Sigmoid colon (tissue), 7 donors: ENCODE measurements at places on chromosomes 3 and 15. TPM values are rescaled to one million over a fixed set of nuclear protein-coding genes. Genes with fewer than 3 reads are reported as not detected.

ENTPD3 gene
- 1.2 TPM for polyA plus RNA-seq

CTXND1 gene
- polyA plus RNA-seq, result 0.19 TPM

CFAP92 gene
- not detected for polyA plus RNA-seq

BUB1B gene
- polyA plus RNA-seq, result 1.8 TPM

ASB14 gene
- not detected for polyA plus RNA-seq

ATP2C1 gene
- 13.8 TPM for polyA plus RNA-seq

ADGRG7 gene
- 1.4 TPM for polyA plus RNA-seq

DNA sequence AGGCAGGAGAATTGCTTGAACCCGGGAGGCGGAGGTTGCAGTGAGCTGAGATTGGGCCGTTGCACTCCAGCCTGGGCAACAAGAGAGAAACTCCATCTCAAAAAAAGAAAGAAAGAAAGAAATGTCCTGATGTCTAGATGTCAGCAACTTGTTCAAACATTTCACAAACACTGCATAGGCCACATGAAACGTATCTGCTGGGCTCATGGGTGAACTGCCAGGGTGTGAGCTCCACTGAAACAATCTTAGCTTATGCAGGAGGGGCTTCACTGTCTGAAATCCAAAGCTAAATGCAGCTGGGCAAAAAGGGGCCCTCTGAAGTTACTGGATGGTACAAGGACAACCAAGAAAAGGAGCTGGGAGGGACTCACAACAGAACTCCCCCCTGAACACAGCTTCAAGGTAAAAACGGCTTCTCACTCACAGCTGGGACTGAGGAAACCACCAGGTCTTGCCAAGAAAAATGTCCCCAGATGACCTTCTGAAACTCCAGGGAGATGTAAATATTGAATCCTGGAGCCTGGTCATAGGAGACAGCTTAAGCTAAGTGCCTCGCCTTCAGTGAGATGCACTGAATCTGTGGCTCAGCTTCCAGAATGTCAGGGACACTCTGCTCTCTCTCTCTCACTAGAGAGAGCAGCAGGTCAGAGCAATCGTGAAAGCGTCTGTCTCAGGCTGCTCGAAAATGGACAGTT is 31.9 kb downstream of the SEC61A1 start:
- no peak for DNase-seq
- no peak overlapping the region for H3K4me3 ChIP-seq
- H3K27me3 ChIP-seq, result no peaks in the 10 kb centered on the region
- peaks cover 6% of the 10 kb centered on the region for H3K36me3 ChIP-seq
- peaks cover 40% of the 10 kb centered on the region for H3K4me1 ChIP-seq

GPR171 gene
- 0.46 TPM for polyA plus RNA-seq

DNA sequence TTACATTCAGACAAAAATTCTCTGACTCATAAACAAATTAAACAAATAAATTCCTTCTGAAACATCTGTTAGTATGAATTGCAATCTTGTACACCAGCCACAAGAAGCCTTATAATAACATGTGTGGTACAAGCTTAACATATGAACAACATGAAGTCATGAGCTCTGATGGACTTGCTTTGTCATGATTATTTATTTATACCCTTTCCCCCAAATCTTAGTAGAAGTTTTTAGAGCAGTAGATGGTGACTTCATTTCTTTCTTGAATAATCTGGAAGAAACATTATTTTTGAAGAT is 633.4 kb downstream of the EPHA3 start:
- no peaks in the 10 kb centered on the region for H3K4me1 ChIP-seq
- no peak for DNase-seq
- no peak overlapping the region for H3K4me3 ChIP-seq
